Activated CD8-positive, alpha-beta memory T cell treated with anti-CD3 and anti-CD28 coated beads, Interleukin-2, amount 10 ng/mL, durations not matched to agents 7 days and 5 days (primary cell): ENCODE measurements at places on chromosomes 5 and 9. TPM values are rescaled to one million over a fixed set of nuclear protein-coding genes. Genes with fewer than 3 reads are reported as not detected.

DNA sequence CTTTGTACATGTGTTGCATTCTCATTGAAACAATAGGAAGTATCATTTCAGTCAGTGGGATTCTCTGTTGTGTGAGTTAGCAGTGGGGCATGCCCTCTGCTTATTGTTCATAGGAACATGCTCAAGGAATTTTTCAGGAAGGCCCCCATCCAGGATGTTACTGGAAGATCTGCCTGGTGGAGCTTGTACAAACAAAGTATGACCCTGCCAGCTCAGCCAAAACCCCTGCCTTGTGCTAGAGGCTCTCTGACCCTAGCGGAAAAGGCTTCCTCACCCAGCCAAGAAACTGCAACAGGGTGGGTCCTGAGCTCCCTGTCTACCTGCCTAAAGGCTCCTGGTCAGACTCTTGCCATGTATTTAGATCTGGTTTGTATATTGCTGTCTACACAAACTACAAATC lies 43.2 kb downstream of the MRRF start:
- DNase-seq = no peak

GRCh38 chr9:137606005-137606621 lies 627 bp downstream of the ARRDC1 start:
- no peak for DNase-seq

- DNase-seq = no peak
Measured at GRCh38 chr9:29514336-29514735, 1941.1 kb upstream of the C9orf72 start.

GRCh38 chr9:37531699-37532098 lies 44.5 kb downstream of the FBXO10 start:
- DNase-seq = peak; percentile 55

PCDHGB1 gene
- not detected for total RNA-seq

IDNK gene
- 6.2 TPM for total RNA-seq

C5orf52 gene
- not detected for total RNA-seq

KIF12 gene
- not detected for total RNA-seq
